ENCODE measurements at places on chromosomes 12 and 14.

DNA sequence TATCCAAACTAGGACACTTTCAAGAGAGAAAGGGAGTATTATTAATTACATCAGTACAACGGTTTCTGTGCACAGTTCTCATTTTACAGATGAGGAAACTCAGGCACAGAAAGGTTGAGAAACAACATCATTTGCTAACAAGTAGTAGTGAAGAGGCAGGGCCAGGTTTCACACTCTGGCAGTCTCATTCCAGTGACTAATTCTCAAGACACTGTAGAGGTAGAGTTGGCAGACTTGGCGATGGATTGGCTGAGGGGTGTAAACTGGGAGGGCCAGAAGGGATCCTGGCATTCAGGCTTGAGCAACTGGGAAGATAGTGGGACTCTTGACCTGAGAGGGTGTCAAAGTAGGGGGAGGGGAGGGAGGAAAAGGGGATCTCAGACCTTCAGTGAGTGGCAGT is 73.8 kb upstream of the BDKRB2 start:
- no peak for DNase-seq

- no peak for DNase-seq
Measured at GRCh38 chr12:75969768-75970167, 61.8 kb downstream of the PHLDA1 start.

GRCh38 chr12:93121729-93122488 is 192.8 kb upstream of the EEA1 start:
- DNase-seq = no peak

GRCh38 chr14:43005807-43006206 is 1399.1 kb downstream of the LRFN5 start:
- DNase-seq = no peak

GRCh38 chr12:12779529-12779928 is 5.9 kb upstream of the APOLD1 start:
- no peak for DNase-seq

GRCh38 chr12:15528666-15529065 is 206.4 kb downstream of the PTPRO start:
- DNase-seq = no peak

DNA sequence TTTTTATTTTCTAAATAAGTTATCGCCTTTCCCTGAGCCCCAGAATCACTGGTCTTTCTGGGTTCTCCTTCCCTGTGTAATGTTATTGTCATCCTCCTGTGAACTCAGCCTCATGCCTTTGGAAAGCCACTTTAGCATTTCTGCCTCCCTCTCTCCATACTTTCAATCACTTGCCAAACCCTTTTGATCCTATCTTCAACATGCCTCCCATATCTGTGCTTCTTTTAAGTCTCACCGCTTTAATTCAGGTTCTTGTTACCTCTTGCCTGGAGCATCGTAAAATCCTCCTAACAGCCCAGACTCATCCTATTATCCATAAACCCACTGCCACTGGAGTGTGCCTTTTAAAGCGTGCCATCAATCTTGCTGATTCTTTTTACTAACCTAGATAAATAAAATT is 321.8 kb downstream of the BMP4 start:
- DNase-seq = no peak

DNA sequence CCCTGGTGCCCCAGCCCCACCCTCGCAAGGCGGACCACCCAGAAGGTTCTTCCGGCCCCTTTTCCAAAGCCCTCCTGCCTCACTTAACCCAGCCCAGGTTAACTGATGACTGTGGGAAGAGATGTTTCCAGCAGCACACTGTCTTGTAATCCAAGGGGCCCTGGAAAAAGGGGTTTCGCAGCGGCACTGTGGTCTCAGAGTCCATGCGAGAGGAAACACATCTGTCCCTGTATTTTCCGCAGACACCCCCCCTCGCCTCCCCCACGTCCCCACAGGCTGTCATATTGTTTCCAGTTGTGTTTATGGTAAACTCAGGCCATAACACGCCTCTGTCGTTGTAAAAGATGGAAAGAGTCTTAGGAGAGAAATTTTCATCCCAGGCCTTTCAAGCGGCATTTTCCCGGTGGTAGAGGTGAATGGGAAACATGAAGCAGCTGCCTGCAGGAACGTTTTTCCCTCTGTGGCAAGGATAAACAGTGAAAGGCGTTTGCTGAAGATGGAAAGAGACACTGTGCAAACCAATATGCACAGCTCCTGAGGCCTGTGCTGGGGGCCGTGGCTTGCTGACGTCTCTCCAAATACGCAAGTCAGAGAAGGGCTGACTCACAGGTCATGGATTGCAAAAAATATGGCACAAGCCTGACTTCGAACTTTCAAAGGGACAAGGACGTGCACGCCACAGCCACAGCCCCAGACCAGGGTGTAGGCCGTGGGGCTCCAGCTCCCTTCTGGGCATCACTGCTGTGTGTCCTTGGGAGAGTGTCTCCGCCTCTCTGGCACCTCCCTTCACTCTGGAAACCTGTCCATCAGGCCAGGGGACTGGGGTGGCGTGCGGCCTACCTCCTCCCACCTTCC is 22.5 kb upstream of the FZD10 start:
- DNase-seq = no peak

- DNase-seq = no peak
Measured at GRCh38 chr12:4401117-4401516, 21.6 kb upstream of the FGF23 start.

GRCh38 chr14:50121486-50121885 is 5.1 kb upstream of the VCPKMT start:
- DNase-seq = no peak

DNA sequence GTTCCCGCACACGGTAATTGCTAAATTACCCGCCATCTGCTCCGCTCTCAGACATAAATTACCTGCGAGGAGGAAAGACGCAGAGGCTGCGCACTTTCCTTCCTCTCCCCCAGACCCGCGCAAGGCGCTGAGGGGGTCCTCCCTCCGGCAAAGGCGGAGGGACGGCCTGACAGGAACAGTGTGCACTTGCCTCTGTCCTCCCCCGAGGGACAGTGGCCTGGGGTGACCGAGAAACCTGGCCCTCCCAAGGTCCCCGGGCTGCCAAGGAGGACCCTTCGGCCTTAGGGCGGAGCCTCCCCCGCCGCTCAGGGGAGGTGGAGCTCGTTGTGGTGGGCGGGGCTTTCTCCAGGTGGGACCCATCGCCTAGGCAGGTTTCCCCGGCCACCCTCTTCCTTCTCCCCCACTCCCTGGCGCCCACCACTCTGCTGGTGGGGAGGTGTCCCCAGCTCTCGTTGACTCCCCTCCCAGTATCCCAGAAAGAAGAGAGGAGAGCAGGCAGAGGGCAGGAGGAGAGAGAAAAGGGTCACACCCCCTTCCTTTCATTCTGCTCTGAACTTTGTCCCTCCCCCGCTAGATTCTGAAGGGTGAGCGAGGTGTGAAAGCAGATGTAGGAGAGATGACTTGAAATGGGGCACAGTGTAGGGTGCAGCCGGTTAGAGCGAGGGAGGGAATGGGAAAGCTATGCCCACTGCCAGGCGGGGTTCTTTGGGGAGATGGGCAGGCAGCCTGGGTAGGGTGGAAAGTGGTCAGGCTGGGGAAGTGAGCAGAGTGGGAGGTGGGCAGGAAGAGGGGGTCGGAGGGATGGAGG is 11.4 kb upstream of the CALCOCO1 start:
- no peak for DNase-seq

DNA sequence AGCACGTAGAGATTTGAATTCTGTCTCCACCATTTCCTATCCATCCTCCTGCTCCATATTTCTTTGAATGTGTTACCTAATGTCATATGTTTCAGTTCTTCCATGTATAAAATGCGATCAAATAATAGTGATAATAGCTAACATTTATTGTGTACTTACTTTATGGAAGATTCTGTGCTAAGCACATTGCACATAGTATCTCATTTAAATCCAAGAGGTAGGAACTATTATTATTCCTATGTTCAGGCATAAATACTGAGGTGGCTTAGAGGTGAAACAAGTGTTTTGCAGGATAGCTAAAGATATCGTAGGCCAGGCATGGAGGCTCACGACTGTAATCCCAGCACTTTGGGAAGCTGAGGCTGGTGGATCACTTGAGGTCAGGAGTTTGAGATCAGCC is 17.5 kb upstream of the AICDA start:
- no peak for DNase-seq

DNA sequence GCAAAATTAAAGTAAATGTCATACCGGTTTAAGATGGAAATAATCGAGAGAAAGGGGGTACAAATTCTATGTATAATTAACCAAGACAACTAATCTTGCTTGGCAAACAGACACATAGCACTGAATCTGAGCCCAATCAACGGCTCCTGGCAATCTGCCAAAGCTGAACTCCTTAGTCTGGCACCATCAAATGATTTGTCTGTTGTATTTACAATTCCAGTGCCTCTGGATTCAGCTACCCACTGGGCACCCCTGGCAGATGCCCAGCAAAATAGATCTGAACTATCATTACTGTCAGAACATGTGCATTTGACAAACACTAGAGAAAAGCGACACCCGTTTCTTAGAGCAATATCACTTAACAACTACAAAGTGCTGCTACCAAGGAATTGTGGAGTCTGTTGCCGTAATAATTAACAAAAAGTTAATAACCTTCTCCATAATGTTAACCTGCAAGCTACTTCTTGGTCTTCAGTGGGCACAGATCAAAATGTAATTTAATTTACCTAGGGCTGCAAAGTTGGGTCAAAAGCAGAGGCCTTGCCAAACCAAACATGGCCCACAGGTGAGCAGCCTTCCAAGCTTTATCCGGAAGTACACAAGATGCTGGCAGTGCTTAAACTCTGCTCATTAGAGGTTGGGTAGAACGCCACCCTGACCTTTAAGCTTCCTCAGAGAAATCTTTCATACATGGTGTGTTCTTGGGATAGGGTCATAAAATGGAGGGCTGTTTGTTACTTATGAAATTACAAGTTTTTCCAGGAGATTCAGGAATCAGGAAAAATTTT is 7.6 kb downstream of the EGLN3 start:
- DNase-seq = no peak

DNA sequence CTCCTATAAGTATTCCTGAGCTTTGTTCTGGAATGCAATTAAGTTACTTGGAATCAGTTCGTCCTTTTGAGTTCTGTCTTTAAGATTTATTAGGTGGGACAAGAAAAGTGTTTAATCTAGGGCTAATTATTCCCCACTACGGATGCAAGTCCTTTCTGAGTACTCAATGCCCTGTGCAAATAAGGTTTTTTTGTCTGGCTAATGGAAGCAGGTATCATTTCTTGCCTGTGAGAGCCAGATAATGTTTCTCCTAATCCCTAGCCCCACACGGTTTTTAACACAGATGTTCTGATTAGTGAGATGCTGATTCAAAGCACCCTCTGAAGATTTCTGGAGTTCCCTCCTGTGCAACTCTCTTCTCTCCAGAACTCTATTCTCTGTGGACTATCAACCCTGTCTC is 296.6 kb upstream of the PRICKLE1 start:
- no peak for DNase-seq

GRCh38 chr12:120225852-120226640 is 25.1 kb upstream of the RPLP0 start:
- no peak for DNase-seq

- no peak for DNase-seq
Measured at GRCh38 chr12:19428246-19428645, 11.0 kb upstream of the AEBP2 start.

- no peak for DNase-seq
Measured at GRCh38 chr12:127278351-127278750, 988.6 kb upstream of the TMEM132C start.

DNA sequence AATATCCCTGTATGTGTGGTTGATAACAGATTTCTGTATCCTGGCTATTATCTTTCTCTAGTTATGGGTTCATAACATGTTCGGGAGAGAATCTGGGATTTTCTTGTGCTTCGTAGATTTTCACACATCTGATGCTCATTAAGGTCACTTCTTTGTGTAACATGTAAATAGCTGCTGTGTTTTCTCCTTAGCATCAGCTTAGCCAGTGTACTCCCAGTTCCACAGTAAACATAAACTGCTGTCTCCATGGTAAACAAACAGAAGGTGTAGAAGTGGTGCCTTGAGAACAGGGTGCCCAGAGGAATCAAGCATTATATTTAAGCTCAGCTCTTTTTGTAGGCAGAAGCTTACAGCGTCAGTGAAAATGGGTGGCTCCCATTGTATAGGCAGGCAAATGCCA is 88.0 kb downstream of the ANO6 start:
- no peak for DNase-seq

GRCh38 chr14:53912021-53912420 is 44.6 kb downstream of the BMP4 start:
- no peak for DNase-seq

DNA sequence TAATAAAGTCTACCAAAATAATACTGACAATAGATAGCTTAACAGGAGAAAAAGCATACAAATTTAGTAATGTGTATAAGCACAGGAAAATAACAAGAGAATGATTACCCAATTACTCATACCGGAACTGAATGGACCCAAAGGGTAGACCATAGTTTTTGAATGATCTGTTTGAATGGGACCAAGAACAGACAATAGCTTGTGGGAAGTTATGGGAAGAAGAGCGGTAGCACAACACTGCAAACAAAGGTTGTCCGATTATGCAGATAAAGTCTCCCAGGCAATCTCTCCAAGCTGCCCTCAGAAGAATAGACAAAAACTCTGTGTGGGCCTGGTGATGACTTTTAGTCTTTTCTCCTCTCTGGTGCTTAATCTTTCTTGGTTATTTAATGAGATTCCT is 96.6 kb upstream of the NEDD1 start:
- no peak for DNase-seq

GRCh38 chr14:54366736-54367735 is 29.8 kb upstream of the CDKN3 start:
- DNase-seq = peak; percentile 3

DNA sequence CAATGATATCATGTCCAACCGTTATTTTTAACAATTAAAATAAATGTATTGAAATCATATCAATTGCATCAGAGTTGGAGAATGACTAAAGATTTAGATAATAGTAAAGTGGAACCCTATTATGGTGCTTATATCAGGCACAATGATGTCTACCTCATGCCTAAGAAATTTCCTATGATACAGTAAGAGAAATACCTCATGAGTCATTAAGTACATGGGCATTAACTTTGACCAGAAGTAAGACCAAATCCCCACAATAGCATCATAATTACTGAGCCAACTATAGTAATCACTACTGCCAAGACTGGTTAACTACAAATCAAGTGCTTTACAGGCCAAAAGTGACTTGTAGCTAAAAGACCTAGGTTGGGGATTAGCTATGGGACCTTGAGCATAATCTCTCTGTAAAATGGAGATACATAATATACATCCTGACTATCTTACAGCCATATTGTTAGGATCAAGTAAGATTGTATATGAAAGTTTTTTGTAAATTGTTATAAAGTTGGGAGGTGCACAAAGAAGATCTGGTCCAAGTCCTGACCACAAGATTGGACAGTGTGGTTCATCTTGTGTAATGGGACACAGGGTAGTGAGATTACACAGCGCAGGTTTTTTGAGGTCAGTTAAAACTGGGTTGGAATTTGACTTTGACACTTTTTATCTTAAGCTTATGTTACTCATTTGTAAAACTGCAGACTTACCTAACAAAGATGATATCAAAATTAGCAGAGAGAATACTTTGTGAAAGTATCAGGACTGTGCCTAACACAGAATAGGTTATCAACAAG is 60.5 kb downstream of the ERGIC2 start:
- no peak for DNase-seq

DNA sequence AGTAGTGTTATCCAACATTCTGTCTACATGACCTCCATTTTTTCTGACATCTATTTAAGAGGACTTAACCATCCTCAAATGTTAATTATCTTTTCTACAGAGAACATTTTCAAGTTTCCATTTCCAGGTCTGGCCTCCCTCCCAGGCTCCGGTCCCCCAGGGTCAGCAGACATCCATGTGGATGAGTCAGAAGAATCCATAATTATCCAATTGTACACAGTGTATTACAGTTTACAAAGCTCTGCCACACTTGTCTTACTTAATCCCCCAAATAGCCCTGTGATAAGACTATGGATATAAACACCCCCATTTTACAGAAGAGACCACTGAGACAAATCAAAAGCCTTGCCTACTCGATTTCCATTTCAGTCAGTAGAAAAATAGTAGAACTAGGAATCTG is 65.0 kb downstream of the SLC8A3 start:
- DNase-seq = no peak
